ENCODE measurements at places on chromosomes 7 and 10.
A peak's percentile ranks its signal among the peaks of the same experiment; 100 is the strongest.

- no peak for DNase-seq
Measured at GRCh38 chr10:103333934-103334520, 16.9 kb downstream of the PCGF6 start.

- DNase-seq = no peak
Measured at GRCh38 chr7:70807650-70808049, 324.3 kb upstream of the GALNT17 start.

DNA sequence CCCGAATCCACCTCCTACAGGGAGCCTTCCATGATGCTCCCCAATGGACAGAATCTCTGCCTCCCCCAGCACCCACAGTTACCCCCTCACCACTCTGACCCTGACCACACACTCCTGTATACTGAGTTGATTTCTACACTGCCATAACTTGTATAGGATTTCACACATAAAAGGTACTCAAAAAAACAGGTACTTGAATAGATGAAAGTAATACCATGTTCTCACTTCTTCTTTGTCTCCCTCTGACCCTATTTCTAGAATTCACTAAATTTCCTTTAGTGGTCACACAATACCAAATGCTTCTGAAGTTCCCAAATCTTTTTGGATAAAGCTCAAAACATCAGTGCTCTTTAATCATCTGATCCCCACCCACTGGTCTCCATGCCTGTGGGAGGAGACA, 45.4 kb downstream of the HSPA12A start:
- DNase-seq = no peak

GRCh38 chr10:119301397-119301796, 94.0 kb downstream of the GRK5 start:
- DNase-seq = peak; percentile 67

- DNase-seq = no peak
Measured at GRCh38 chr10:123377883-123378282, 223.7 kb downstream of the BUB3 start.

GRCh38 chr10:62049624-62050345, 148.3 kb downstream of the ARID5B start:
- no peak for DNase-seq

GRCh38 chr7:27138985-27139333, 4.5 kb downstream of the HOXA5 start:
- DNase-seq = no peak

- peak; percentile 46 for DNase-seq
Measured at GRCh38 chr10:62815381-62816075, 638 bp downstream of the EGR2 start.

GRCh38 chr7:14836571-14837189, 65.9 kb downstream of the DGKB start:
- DNase-seq = no peak

- DNase-seq = no peak
Measured at GRCh38 chr10:70265032-70265689, 18.6 kb downstream of the NPFFR1 start.
